ENCODE measurements at places on chromosomes 11 and 22.

GRCh38 chr11:133955081-133955891 lies 1.5 kb downstream of the IGSF9B start:
- no peak for DNase-seq

DNA sequence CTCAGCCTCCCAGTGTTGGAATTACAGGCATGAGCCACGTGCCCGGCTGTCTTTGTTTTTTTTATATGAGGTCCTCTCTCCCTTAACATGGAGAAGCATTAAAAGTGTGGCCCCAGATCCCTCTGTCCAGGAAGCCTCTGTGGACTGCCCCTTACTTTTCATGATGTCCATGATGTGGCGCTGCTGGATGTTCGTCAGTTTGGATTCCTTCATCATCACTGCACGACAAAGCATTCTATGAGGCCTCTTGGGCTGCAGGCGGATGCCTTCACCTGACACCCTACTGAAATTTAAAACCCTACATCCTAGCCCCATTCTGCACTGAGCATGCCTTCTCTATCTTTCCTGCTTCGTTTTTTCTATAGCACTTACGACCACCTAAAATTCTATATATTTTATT lies 2.1 kb downstream of the C22orf23 start:
- DNase-seq = no peak

DNA sequence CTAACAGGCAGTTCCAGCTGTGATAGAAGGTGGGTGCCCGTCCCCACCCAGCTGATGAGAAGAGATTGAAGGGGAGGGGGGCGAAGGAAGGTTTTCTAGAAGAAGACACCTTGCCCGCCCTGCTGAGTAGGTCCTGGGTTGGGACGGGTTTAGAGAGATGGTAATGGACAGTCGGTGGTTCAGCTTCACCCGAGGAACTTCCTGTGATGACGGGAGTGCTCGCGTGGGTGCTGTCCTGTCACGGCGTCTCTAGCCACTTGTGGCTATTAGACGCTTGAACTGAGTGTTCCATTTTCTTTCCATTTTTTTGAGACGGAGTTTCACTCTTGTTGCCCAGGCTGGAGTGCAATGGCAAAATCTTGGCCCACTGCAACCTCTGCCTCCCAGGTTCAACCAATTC lies 27.6 kb upstream of the MGAT3 start:
- no peak for DNase-seq

DNA sequence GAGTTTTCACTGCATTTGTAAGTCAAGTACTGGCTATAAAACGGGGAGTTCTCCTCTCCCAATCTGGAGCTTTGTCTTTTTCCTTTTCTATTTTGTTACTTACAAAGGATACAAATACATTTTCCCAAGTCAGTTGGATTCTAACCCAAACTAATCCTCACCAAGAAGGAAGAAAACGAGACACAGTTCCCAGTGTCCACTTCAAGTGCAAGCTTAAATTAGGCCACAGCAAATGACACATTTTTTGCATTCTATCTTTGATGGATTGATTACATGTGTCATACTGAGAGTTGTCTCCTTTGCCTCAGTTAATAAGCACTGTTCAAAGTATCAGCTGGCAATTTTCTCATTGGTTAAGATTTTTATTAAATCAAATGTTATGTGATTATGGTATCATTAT lies 296.7 kb upstream of the ANO5 start:
- no peak for DNase-seq

DNA sequence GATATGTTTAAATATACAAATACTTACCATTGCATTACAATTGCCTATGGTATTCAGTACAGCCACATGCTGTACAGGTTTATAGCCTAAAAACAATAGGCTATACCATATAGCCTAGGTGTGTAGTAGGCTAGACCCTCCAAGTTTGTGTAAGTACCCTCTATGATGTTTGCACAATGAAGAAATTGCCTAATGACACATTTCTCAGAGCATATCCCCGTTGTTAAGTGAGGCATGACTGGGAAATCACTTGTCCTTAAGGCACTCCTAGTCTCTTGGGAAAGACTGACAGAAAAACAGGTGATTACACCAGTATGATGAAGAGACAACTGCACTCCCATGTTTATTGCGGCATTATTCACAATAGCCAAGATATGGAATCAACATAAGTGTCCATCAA lies 187.2 kb downstream of the SPON1 start:
- no peak for DNase-seq

All from stimulated activated CD4-positive, alpha-beta T cell treated with anti-CD3 and anti-CD28 coated beads, TNF-alpha, amount 100 ng/mL, for 1 hour (primary cell).